ENCODE measurements at places on chromosomes 12 and 14.

DNA sequence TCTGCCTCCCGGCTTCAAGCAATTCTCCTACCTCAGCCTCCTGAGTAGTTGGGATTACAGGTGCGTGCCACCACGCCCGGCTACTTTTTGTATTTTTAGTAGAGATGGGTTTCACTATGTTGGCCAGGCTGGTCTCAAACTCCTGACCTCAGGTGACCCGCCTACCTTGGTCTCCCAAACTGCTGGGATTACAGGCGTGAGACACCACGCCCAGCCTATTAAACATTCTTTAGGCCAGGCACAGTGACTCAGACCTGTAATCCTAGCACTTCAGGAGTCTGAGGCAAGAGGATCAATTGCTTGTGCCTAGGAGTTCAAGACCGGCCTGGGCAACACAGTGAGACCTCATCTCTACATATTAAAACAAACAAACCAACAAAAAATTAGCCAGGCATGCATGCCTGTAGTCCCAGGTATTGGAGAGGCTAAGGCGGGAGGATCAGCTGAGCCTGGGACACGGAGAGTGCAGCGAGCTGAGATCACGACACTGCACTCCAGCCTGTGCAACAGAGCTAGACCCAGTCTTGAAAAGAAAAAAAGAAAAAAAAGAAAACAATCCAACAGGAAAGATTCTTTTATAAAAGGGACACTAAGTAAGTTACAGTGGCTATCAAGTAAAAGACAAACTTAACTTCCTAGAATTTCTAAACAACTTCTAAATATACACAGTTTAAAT, 70.2 kb downstream of the HECTD1 start:
- no peak for DNase-seq

GRCh38 chr12:53049571-53050318, at the start of gene TNS2:
Gene TNS2, plus strand, starts transcription at chr12:53050065. Its CDS starts 121 bp downstream, at chr12:53050186.
- DNase-seq = no peak

DNA sequence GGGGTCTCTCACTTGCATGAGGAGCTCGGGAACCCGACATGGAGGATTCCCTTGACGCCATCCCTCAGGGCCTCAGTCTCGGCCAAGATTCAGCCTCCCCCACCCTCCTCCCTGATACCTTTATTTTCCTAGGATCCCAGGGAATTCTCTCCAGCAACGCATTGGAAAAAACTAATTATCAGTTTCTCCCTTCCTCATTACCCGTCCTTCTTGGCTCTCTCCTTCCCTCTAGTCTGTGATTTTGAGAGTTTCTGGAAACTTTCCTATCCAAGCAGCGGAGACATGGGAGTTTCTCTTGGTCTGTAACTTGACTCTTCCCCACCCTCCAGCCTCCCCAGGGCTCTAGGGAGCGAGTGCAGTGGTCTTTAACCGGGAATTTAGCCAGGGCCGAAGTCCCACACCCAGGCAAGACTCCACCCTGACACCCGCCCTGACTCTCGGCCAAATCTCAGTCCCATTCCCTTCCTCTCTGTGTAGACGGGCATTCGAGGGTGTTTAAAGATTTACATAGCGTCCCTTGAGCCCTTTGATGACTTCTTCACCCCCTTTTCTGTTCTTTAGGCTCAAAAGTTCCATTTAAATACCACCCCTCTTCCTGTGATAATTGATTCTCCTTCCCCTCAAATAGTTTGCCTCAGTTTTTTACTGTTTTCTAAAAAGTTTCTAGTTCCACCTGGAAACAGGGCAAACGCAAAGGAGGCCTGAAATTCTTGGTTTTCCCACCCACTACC, 6.7 kb downstream of the HOXC5 start:
- no peak for DNase-seq

DNA sequence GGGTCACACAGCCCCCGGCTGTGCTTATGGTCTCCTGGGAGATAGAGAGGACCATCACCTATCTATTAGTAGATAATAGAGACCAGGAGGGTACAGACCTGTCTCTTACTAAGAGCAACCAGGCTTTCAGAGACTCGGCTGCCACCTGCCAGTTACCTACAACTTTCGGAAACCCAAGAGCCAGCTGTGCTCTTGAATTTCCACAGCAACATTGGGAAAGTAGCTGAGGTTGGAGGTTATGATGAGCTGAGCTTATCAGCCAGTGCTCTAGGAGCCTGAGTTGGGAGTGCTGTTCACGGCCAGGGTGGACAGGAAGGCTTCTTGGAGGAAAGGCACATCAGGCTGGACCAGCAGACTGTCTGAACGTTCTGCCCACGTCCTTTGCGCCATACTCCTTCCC, 67.6 kb downstream of the RIN3 start:
- no peak for DNase-seq

GRCh38 chr12:41510470-41510869, 322.4 kb downstream of the PDZRN4 start:
- DNase-seq = no peak

- DNase-seq = no peak
Observed at GRCh38 chr14:60079723-60080122, 12.0 kb upstream of the PCNX4 start.

- DNase-seq = no peak
Observed at GRCh38 chr12:55938826-55939501, 8.0 kb downstream of the DGKA start.

GRCh38 chr12:2588345-2588744, 206.4 kb upstream of the FKBP4 start:
- no peak for DNase-seq

DNA sequence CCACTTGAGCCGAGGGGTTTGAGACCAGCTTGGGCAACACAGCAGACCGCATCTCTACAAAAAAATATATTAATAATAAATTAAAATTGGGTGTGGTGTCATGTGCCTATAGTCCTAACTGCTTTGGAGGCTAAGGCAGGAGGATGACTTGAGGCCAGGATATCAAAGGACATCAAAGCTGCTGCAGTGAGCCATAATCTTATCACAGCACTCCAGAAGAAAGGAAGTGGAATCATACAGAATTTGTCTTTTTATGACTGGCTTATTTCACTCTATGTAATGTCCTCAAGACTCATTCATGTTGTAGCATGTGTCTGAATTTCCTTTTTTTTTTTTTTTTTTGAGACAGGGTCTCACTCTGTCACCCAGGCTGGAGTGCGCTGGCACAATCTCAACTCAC, 43.9 kb upstream of the NUDT4 start:
- no peak for DNase-seq

DNA sequence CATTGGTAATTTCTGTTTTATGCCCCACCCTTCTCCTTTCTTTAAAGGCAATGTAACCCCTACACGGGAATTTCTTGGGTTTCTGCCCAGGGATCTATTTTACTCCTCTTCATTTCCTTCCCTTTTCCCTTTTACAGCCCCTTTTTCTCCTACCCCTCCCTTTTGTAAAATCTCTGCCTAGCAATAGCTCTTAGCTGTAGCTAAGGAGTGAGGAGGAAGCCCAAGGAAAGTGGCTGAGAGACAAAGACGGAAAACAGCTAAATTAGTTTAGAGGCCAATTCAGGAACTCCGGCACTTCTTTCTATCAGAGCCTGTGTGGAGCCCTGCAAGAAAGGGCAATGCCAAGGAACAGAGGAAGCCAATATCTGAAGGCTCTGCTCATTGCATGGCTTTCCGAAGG, 40.3 kb downstream of the SOCS2 start:
- DNase-seq = no peak

DNA sequence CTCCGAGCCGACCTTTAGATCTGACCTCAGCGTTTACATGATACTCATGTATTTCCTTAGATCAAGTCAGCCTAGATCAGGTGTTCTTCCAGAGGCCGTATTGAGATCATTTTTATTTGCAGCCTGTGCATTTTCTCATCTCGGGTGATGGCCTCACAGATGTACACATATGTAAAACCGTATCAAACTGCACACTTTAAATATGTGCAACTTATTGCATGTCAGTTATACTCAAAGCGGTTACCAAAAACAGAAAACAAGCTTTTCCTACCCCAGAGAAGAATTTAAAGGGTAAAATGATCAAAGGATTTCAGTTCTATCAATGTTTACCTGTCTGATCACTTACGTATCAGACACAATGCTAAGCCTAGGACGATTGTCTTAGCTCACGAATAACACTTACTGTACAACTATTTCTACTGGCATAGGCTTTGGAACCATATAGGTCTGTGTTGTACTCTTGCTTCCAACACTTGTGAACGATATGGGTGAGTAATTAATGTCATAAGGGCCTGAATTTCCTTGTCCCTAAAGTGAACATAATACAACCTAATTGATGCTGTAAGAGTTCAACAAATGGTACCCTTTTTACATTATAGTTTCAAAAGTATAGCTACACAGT, 628 bp upstream of the LLPH start:
- no peak for DNase-seq

- DNase-seq = no peak
Observed at GRCh38 chr12:23236066-23236780, 611.3 kb downstream of the ETNK1 start.

DNA sequence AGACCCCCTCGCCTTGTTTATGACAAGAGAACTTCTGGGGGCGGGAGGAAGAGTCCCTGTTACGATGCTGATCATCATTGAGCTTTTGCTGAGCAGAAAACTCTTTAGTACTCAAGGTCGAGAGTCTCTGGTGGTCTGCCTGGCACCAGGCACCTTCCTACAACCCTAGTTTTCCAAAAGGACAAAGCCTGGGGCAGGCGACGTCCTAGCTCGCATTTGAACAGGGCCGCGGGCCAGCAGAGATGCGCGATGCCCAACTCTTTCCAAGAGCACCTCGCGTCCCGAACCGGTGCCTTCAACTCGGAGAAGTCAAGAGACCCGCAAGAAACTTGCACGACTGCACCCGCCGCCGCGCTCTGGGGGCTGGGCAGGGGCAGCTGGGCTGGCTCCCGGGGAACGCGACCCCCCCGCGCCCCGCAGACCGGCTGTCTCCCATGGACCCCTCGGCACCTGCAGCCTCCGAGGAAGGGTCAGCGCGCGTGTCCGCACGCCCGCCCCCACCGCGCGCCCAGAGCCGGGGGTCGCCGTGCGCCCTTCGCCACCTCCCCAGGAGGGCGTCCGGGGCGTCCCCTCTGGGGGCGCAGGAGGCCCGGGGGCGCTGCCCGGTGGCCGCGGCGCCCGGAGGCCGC, 377 bp upstream of the BCL7A start:
- no peak for DNase-seq

- DNase-seq = no peak
Observed at GRCh38 chr14:67610491-67610890, 9.2 kb upstream of the ARG2 start.

DNA sequence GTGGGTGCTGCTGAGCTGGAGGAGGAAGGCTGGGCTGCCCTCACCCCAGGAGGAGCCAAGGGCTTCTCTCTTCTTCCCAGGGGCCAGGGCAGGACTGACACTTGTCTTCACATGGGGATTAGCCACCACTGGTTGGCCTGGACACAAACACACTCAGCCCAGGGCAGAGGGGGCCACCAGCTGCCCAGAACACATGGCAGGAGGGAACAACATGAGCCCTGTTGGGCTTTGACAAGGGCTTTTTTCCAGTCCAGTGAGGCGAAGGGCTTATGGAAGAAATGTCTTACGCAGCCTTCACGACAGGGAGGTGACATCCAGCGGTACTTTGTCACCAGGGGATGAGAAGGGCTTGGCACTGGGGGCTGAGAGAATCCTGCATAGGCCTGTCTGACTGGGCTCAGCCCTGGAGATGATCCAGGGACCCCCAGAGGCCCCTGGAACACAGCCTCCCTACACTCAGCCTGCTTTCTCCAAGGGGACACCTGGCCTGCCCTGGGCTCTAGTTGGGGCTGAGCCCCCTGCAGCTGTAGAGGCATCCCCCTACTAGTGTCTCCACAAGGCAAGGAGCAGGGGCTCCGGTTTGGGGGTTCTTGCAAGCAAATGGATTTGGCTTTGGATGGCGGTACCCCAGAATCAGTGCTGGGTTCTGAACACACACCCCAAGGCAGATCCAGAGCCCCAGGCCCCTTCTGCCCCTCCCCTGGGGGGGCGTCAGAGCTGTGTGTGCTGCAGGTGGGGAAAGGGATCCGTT, 18.9 kb downstream of the ARL6IP4 start:
- no peak for DNase-seq

DNA sequence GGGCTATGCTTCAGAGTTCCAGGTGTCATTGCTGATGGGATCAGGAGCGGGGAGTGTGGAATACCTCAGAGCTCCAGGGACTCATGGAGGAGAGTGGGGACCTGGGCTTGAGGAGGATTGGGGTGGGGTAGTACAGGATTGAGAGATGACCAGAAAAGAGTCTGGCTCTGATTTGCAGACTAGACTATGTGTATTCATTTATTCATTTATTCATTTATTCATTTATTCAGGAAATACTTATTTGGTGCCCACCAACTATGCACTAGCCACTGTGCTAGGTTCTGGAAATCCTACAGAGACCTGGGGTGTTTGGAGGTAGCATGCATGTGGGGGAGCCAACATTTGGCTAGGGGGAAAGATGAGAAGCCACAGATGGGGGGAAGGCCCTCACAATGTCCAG, 871 bp upstream of the KRT83 start:
- DNase-seq = no peak

GRCh38 chr14:101888182-101888581, 76.2 kb upstream of the DYNC1H1 start:
- no peak for DNase-seq

GRCh38 chr12:48819986-48820725, 1.9 kb downstream of the CACNB3 start:
- no peak for DNase-seq

DNA sequence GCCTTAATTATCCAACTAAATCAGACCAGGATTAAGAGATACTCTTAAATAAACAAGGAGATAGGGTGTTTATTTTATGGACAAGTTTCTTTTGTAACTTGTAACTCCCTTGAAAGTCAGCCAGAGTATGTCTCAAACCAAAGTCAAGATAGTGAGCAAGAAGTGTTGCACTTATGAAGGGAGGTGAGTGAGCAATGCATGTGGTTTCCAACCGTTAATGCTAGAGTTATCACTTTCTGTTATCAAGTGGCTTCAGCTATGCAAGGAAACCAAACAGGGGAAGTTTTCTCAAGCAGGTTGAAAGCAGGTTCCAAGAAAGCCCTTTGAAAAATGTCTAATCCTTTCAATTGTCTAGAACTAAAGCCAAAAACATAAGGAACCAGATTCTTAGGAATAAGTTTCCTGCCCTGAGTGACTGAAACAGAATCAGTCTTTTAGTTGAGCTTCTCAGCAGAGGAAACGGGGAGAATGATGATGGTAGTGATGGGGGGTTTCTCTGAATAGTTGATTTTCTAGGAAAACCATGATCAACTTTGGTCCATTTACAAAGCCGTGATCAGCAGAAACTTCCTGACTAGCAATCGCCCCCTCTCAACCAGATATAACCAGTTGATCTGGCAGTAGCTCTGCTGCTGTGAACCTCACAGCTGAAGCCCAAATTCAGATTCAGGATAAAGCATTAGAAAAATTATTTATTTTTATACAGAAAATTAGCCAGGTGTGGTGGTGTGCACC, 128.4 kb downstream of the DAD1 start:
- no peak for DNase-seq

All from CD4-positive, alpha-beta T cell treated with Interleukin-12 subunit alpha and Interleukin-12 subunit beta, for 1 hour (primary cell).